Astrocyte (in vitro differentiated cells and primary cell): ENCODE measurements at places on chromosomes 12 and 14. TPM values are rescaled to one million over a fixed set of nuclear protein-coding genes. Genes with fewer than 3 reads are reported as not detected.

- DNase-seq: no peak
Measured at GRCh38 chr12:2733493-2734355, 61.0 kb upstream of the FKBP4 start.

- DNase-seq: no peak
Measured at GRCh38 chr12:18651525-18651924, 86.3 kb downstream of the PLCZ1 start.

GRCh38 chr14:29756019-29756385 is 171.6 kb downstream of the PRKD1 start:
- DNase-seq: no peak

DNA sequence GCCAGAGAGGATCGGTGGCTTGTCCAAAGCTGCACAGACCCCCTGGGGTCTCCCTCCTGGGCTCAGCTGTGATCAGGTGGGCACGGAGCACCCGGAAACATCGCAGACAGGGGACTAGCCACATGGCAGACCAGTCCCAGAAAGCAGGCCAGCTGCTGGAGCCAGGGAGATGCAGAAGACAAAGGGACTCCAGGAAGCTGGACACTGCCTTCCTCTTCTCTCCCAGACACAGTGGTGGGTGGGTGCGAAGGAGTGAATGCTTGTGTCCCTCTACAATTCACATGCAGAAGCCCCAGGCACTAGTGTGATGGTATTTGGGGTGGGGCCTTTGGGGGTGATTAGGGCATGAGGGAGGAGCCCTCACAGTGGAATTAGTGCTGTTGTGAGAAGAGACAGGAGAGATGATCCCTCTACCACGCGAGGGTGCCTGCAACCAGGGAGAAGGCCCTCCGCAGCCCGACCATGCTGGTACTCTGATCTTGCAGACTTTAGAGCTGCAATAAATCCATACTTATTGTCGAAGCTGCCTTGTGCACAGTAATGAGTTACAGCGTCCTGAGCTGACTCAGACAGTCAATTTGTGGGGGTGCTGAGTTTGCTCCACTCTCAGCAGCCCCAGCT is 95.2 kb downstream of the CALM1 start:
- peak; percentile 20 for DNase-seq

DNA sequence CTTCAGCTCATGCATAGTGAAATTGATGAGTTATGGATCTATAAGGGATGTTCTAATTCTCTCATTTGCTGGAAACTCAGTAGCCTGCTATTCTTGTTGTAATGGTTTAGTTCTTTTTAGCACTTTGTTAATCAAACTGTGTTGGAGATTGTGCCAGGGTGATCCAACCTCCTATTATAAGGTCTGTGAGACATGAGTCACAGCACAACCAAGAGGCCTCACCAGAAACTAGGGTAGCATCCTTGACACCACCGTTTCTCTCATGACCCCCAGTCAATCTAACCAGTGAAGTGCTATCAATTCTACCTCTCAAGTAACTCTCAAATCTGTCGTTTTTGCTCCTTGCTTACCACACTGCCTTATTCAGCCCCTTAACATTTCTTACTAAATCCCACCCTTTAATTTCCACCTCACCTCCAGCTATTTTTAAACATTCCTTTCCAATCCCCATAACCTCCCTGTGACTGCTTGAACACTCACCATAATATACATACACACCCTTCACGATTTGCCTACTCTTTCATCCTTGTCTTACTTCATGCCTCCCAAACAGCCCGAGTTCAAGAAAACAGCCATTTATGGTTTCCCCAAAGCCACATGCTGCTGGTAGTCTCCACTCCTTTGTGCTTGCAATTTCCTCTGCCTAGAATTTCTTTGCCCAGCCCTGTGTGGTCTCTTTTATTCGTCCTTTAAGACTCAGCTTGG is 53.9 kb upstream of the NUDT4 start:
- DNase-seq: peak; percentile 37

GRCh38 chr14:100449225-100449987 is 126.3 kb downstream of the SLC25A47 start:
- no peak for DNase-seq

GRCh38 chr14:97180304-97181200 is 383.4 kb downstream of the VRK1 start:
- DNase-seq: peak; percentile 76

GRCh38 chr14:71143381-71144290 is 236.4 kb downstream of the PCNX1 start:
- DNase-seq: peak; percentile 94

DNA sequence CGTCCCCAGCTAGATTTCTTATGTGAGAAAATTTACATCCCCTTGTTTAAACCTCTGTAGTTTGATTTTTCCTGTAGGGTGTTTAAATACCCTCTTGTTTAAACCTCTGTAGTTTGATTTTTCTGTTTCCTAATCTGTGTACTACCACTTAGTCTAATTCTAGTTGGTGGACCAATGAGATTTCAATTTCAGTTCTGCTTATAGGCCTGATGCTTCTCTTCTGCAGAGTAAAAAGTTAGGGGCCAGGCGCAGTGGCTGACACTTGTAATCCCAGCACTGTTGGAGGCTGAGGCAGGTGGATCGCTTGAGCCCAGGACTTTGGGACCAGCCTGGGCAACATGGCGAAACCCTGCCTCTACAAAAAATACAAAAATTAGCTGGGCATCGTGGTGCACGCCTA is 11.5 kb downstream of the UBC start:
- no peak for DNase-seq

DNA sequence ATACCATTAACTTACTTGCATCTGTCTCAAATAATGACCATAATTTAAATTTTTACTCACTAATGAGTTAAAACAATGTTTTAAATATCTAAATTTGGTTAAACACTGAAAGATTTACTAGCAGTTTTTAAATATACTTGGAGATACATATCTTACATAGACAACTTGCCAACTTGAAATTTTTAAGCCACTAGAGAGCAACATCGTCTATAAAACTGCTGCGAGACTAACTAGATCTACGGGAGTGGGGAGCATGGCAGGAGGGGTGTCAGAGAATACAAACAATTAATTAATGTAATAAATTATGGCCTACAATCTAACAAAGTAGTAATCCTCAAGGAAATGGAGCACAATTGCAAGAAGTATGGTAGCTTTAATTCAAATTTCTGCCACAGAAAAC is 120.4 kb downstream of the LRRIQ1 start:
- DNase-seq: no peak

- DNase-seq: no peak
Measured at GRCh38 chr12:115020091-115020490, 336.1 kb upstream of the TBX3 start.

DNA sequence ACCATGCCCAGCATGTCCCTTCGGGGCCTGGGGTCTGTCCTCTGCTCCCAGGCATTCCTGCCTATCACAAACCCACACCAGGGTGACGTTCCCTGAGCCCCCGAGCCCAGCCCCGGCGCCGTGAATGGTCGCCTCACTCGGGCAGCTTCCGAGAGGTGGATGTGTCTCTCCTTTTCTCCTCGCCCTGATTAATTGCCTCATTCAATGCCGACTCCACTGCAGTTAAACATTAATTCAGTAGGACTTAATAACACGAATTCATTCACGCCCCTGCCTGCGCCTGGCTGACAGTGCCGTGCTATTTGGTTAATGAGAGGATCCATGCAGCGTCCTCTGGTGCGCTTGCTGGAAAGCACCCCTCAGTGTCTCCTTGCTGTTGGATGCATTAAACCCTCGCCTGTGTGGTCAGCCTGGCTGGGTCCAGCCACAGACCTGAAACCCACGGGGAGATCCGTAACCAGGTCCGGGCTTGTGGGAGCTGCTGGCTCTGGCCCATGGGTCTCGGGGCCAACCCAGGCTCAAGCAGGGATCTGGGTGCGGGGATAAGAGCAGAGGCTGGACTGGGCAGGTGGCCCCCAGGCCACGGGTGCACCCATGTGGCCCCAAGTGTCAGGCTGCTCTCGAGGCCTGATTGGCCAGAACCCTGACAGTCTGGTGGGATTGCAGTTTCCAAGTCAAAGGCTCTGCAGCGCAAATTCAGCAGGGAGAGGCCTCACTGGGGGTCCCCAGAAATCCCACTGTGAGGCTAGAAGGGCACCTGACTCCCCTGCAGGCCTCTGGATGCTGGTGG is 55.4 kb downstream of the FBRSL1 start:
- no peak for DNase-seq

- DNase-seq: no peak
Measured at GRCh38 chr14:105738638-105739037, 212.3 kb downstream of the TMEM121 start.

Gene TAS2R19
- 2.2 and 3.1 TPM in 2 replicates for total RNA-seq

Gene NINJ2
- not detected in 2 replicates for total RNA-seq

Gene PROX2
- total RNA-seq: not detected in 2 replicates

Gene CMKLR1
- total RNA-seq: 0.57 and 2.2 TPM in 2 replicates

Gene PTPN6
- total RNA-seq: 5.2 and 8.9 TPM in 2 replicates
